Right kidney (tissue), 9 donors: ENCODE measurements at places on chromosomes 5 and 9.
A peak's percentile ranks its signal among the peaks of the same experiment; 100 is the strongest.

GRCh38 chr5:117102591-117102990 is 528.0 kb upstream of the SEMA6A start:
- no peak for DNase-seq

GRCh38 chr5:112735702-112736101 is 2.0 kb upstream of the APC start:
- DNase-seq: no peak

DNA sequence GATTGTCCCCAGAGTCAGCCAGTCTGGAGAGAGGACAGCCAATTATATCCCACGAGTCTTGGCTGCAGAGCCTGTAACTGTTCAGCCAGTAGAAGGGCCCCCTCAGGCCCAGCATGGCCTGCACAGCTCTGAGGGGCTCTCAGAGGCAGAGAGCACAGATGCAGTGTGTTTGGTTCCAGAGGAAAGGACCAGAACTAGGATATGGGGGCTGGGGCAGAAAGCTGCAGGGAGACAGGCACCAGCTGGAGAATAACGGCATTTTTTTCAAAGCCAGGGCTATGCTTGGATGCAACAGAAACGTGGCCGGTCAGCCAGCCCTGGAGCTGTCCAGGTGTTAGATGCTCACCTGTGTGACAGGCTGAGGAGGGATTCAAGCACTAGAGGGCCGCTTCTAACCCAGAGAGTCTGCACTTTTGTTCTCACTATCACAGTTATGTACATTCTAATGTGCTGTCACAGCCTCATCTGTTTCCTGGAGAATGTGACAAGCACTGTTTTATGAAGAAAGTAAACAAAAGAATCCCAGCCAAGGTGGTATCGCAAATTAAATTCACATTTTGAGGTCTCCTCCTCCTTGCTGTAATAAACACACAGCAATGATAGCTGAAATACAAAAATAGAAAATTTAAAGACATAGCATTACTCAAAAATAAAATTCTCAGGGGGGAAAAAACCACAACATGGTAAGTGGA is 96.5 kb downstream of the GABBR2 start:
- peak; percentile 14 for DNase-seq

DNA sequence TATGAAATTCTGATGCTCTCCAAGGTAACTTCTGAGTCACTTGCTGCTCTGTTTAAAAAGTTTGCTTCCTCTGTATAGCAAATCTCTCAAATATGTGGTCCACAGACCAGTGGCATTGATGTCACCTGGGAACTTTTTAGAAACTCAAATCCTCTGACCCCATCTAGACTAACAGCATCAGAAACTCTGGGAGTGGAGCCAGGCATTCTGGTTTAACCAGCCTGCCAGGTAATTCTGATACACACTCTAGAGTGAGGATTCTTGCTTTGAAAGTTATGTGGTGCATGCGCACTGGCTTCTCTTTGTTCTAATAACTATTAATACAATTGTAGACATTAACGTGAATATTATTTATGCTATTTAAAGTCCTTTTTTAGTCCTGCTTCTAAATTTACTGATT is 298.1 kb downstream of the SLF1 start:
- DNase-seq: no peak

DNA sequence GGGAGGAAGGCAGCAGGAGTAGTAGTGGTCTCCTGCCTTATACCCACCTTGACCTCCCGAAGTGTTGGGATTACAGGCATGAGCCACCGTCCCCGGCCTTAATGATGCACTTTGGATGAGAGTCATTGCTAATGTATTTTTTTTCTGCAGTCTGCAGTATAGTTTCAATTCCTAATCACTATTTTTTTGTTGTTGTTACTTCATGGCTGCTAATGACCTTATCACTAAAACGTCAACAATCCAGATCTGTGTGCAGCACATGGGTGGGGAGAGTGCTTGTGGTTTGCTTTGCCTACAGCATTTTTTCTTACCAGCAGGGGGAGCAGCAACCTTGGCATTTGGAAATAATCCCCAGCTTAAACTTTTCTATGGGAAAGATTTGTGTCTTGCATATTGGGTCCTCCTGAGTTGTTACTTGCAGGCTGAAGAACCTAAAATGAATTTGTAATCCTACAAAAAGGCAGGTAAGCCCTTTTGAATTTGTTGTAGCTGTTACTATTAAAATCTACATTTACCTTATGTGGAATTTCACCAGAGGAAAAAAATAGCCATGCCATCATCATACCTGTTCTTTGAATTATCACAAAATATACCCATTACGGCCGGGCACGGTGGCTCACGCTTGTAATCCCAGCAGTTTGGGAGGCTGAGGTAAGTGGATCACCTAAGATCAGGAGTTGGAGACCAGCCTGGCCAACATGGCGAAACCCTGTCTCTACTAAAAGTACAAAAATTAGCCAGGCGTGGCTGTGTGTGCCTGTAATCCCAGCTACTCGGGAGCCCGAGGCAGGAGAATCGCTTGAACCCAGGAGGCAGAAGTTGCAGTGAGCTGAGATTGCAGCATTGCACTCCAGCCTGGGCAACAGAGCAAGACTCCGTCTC is 6.3 kb upstream of the MED7 start:
- peak; percentile 45 for DNase-seq

DNA sequence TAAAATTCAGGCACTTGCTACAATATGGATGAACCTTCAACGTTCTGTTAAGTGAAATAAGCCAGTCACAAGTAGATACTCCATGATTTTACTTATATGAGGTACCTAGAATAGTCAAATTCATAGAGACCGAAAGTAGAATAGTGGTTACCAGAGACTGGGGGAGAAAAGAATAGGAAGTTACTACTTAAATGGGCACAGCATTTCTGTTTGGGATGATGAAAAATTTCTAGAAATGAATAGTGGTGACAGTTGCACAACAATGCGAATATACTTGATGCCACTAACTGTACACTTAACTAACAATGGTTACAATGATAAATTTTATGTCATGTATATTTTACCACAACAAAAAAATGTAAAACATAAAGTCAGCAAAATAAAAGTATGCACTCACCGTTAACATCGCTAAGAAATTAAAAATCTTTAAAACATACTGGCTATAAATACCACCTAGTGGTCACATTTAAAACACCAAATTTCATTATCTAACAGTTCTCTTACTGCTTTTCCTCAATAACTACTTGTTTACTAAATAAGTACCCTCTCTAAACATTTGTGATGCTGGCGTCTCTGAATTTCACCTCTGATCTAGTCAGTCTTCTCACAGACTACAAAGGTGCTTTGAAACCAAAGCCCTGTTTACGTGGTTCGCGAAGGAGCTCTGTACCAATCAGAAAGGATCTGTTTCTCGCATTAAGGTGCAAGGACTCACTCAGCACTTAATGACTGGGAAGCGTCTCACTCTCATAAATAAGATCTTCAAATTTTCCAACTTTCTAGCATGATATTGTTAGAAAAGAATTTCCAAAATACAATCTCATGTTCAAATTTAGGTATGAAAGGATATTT is 22.7 kb downstream of the KIF3A start:
- DNase-seq: no peak

DNA sequence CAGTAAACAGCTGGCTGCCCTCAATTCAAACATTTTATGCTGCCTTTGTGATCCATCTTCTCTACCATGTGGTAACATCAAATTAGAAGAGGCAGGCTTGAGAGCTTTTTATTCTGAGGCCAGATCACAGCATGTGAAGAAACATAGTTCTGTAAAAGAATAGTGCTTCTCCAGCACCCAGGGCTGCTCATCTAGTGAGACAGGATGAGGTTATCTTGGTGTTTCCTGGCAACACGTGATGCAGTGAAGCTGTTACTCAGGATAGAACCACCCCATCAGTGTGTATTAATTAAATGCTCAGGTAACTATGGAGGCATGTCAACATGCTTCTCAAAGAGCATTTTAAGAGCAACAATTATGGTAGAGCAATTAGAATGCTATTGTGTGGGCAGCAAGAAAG is 400.5 kb upstream of the ACO1 start:
- DNase-seq: no peak

GRCh38 chr5:147617191-147617606 is 107.3 kb upstream of the DPYSL3 start:
- no peak for DNase-seq

- no peak for DNase-seq
These were observed 129.6 kb upstream of the NMUR2 start for GRCh38 chr5:152534641-152535040.

- no peak for DNase-seq
These were observed 15.2 kb upstream of the SLC36A1 start for GRCh38 chr5:151432210-151432609.

GRCh38 chr9:20488691-20489090 is 133.6 kb downstream of the MLLT3 start:
- DNase-seq: no peak

- DNase-seq: no peak
These were observed 1.5 kb downstream of the JAKMIP2 start for GRCh38 chr5:147780924-147781573.

GRCh38 chr9:126293522-126293889 is 33.1 kb upstream of the MVB12B start:
- DNase-seq: no peak

DNA sequence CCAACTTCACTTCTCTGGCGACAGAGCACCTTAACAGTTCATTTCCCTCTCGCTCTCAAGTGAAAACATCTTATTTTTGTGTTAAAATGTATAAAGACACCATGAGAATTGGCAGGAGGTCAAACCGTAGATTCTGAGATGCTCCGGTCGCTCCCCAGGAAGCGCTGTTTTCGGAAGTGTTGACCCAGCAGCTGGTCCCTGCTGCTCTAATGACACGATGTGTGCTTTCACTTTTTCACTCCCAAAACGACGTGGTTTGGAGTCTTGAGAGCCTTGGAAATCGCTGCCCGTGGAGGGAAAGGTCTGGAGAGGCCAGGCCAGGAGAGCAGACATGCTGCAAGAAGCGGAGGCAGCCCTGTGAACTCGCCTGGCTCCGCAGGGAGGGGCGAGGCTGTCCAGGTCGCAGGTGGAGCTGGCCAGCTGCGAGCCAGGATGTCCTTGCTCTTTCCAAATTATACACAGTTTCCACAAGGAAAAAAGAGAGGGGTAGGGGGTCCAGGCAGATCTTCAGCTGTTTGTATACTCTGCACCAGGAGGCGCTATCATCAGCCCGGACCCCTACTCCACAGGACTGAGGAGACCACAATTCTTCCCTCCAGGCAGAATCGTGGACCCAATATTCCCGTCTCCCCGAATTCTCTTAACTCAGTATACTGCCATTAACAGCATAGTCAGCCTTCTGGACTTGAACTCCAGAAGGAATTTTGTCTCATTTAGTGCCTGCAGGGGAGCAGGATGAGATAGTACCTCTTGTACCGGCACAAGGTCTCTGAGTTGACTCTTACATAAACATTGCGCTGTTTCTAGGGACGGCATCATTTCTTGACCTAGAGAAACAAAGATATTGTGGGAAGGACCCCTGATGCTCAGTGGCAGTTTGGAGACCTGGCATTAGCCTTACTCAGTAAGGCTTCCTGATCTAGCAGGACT is 248.6 kb upstream of the ANKRD55 start:
- DNase-seq: peak; percentile 87

DNA sequence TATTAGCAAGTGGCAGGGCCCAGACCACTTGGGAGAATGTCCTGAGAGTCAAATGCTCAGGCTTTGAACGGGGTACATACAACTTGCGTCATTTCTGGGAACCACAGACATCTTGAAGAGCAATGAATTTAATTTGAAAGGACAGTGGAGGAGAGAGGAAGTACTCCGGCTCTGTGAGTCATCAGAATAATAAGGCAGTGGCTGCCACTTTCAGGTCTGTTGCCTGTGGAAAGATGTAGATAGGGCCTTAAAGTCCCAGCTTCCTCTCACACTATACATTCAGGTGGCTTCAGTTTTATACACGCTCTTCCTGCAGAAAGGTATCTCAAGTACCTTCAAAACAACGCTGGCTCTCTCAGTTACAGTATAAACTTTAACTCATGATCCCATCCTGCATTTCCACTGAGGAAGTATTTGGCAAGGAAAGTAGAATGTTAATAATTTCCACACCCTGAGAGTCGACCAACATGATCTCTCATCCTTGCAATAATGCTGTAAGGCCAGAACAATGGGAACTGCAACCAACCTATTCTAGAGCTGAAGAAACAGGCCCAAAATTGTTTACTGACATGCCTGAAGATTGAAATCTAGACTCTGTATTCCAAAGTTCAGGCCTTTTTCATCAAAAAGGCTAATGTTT is 6.8 kb upstream of the PRUNE2 start:
- no peak for DNase-seq

DNA sequence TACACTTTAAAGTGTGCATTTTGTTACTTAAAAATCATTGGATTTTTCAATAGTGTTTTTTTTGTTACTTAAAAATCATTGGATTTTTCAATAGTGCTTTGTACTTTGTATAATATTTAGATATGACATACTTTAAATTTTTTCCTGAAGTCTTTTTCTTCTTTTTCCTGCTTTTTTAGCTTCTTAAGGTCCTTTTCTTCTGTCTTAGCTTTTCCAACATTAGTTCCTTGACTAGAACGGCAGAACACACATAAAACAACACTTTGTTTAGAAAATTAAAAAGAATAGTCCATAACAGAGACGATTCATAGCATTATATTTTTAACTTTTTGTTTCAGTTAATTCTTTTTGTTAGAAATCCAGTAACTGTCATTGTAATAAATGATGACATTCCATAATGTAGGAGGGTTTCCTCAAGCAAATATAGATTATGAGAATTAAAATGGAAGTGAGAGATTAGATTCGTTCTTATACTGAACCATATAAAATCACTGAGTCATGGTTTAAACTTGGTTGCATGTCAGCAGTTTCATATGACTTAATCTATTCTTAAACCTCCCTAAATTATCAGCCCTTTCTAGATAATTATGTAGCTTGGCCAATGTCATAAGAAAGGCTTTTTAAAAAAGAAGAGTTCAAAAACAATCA is 45.3 kb upstream of the RICTOR start:
- no peak for DNase-seq

DNA sequence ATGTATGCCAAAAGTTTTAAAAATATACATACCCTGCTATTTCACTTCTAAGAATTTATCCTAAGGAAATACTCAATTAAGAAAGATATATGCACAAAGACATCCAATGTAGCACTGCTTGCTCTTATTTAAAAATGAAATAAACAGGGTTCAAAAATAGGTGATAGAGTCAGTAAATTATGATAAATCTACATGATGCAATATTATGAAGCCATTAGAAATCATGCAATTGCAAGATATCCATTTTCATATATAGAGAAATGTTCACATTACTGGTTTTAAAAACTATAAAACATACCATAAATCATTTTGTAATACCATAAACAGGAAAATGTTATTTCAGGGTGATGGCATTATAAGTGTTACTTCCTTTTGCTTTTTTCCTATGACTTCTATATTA is 8.6 kb upstream of the SLC12A2 start:
- DNase-seq: no peak

DNA sequence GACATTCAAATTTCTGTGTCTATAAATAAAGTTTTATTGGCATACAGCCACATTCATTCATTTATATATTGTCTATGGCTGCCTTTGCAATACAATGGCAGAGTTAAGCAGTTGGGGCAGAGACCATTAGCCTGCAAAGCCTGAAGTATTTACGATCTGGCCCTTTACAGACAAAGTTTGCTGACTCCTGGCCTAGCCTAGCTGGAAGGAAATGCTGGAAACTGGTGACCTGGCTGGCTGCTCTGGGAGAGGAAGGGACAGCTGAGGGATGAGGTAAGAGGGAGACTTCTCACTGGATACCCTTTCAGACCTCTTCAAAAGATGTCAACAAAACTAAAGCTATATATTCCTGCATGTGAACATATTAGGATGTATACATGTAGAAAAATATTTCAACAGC is 66.0 kb upstream of the PPARGC1B start:
- no peak for DNase-seq

- no peak for DNase-seq
These were observed 958 bp upstream of the LCN8 start for GRCh38 chr9:136759001-136759400.

- no peak for DNase-seq
These were observed 12.6 kb downstream of the LIFR start for GRCh38 chr5:38543886-38544285.

- no peak for DNase-seq
These were observed 17.7 kb upstream of the IL6ST start for GRCh38 chr5:56012281-56012963.
